GOT3 (cell line): ENCODE measurements at places on chromosomes 12 and 14.

- no peak for DNase-seq
Observed at GRCh38 chr12:54932038-54932437, 52.5 kb downstream of the TESPA1 start.

DNA sequence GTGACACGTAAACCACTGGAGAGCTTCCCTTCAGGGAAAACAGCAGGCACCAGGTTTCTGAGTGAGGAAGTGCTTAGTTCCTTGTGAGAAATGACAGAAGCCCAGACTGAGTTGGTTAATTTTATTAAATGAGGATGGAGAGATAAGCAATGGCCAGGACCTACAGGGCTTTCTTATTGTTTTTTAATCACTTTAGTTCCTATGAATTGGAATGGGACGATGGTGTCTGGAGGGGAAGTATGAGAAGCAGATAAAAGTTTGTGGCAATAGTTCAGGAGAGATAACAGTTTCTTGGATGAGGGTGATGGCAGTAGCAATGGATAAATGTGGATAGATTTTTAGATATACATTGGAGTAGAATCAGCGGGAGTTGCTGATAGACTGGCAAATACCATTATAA, 86.5 kb upstream of the PTPRR start:
- no peak for DNase-seq

DNA sequence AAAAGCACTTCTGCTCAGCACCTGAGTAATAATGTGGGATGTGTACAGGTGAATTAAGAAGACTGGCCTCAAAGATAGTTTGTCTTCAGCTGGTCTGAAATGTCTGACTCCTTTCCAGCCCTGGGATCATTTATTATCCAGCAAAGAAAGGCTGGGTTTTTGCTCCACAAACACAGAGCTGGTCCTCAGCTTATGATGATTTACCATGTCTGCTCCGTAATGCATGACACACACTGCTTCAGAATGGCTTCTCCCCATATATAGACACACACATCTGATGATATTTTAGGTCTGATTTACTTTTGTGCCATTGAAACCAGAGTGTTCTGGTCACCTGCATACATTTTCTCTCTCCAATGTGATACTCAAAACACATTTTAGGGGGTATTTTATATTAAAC, 225.0 kb downstream of the SLC25A21 start:
- DNase-seq, result no peak

- DNase-seq, result no peak
Observed at GRCh38 chr12:25830456-25830855, 128.0 kb upstream of the RASSF8 start.

DNA sequence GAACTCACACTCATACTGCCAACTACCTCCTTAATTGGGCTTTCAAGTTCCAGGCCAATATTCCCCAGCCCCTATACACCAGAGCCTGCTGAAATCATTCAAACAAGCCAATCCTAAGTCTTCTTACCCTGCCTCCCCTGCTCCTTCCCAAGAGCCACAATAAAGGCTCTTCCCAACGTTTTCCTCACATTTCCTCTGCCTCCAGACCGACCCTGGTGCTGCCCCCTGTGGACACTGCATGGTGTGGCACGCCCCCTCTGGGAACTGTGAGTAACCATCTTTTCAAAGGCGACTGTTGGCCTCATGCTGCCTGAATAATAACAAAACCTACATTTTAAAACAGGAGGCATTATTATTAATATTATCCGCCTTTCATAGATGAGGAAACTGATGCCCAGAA, 111.6 kb upstream of the NOS1 start:
- no peak for DNase-seq

DNA sequence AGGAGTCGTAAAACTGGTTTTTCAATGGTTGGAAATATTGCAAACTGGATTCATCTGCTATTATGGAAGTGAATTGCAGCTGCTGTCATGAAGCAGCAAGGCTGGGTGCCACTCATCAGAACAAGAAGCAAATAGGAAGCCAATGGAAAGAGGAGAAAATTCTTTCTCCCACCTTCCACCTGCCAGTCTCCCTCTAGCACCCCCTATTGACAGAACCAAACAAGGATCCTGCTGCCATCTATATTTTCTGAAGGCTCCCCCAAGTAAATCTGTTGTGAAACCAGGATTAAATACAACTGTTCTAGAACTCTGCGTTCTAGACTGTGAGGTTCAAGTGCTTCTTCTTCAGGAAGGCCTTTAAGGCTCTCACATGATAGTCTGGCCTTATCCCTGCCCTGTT, 286.6 kb downstream of the AACS start:
- no peak for DNase-seq

- DNase-seq, result no peak
Observed at GRCh38 chr14:83461521-83461920, 1927.9 kb upstream of the SEL1L start.

DNA sequence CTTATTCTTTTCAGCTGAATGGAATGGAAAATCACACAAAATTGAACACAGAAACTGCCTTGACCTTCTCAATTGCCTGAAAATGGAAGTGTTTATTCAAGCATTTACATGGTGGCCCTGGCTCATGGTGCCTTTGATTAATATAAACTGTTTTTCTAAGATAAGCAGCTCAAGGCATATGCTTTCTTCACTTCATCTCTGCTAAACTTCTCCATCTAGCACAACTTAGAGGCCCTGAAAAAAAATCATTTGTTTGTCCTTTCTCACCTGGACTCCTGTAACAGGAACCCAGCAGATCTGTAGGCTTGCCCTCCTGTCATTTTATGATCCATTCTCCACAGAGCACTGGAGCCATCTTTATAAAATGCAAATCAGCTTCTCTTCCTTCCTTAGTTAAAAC, 117.5 kb upstream of the KRR1 start:
- no peak for DNase-seq

- DNase-seq, result no peak
Observed at GRCh38 chr12:49476091-49476490, 62.7 kb upstream of the KCNH3 start.

- no peak for DNase-seq
Observed at GRCh38 chr12:7872566-7873319, at the start of gene SLC2A14. Gene SLC2A14 (minus strand): TSS chr12:7872915. CDS start chr12:7869880, 3,035 bp downstream.

DNA sequence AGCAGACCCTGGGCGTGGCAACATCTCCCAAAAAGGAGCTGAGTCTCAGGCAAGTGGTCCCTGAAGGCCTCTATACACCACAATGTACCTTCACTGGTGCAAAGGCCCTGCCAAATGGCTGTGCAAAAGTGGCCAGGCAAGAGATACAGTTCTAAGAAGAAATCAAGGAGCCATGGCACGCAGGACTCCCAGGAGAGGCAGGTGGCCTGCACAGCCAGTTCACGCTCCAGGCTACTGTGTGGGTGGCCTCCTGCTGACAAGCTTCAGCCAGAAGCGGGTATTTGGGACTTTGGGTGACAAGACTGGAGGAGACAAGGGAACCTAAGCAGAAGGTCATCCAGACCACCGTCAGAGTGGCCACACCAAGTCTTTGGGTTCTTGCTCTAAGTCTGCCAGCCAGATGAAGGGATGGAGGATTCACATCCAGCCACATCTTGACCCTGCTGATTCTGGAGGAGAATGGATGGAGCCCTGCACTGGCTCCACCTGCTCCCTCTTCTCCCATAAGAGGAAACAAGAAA, 20.5 kb upstream of the ZFP36L1 start:
- no peak for DNase-seq

- DNase-seq, result no peak
Observed at GRCh38 chr12:114628199-114628598, 55.8 kb downstream of the TBX3 start.

- DNase-seq, result no peak
Observed at GRCh38 chr12:94183708-94184379, 35.5 kb downstream of the PLXNC1 start.

GRCh38 chr12:32501835-32502333, 102.5 kb downstream of the FGD4 start:
- DNase-seq, result no peak

DNA sequence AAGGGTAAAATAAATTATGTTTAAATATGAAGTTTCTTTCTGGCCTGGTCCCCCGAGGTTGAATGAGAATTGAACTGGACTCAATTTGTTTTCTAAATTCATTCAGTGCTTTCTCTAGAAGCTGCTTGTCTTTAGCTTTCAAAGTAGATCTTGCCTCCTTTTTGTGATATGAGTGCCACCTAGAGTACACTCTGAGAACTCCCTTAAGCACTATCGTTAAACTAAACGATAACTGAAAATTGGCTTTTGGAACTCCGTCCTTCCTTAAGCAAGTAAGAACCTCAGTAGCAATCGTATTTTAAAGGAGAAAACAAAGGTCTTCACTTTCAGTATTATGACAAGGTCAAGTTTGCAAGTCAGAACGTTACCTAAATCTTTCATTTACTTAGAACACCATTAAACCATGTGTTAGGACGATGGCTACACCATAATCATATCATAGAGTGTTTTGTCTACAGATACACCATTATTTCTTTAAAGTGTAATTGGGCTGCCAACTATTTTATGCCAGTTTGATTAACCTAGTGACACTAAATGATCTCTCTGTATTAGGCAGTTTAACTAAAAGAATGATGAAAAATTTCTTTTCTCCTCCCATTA, 364.8 kb downstream of the SNAPC1 start:
- DNase-seq, result no peak

DNA sequence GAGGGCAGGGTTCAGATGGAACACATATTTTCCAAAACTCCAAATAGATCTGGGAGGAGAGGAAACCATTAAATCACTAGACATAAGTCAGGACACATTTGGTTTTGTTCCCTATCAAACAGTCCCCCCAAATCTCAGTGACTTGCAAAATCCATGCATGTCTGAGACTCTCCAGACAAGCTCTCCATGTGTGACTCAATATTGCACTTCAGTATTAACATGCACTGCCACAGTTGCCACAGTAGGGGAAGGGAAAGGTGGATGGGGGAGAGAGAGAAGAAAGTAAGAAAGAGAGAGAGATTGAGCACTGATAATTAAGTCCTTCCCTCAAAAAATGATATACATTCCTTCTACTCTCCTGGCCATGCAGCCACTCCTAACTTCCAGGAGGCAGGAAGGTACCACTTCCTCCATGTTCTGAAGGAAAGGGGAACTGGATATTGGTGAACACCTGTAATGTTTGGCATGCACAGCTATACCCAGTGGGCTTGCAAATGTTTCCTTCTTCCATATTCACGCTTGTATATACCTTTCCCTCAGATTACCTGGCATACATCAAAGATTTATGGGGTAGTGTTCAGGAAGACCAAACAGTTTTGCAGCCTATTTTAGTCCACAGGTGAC, 310.0 kb downstream of the ZFP36L1 start:
- no peak for DNase-seq

- DNase-seq, result no peak
Observed at GRCh38 chr12:103745962-103746361, 95.1 kb downstream of the NT5DC3 start.

GRCh38 chr12:15778126-15778525, 11.1 kb downstream of the EPS8 start:
- no peak for DNase-seq

GRCh38 chr12:55847033-55847432, 4.3 kb upstream of the MMP19 start:
- DNase-seq, result no peak

DNA sequence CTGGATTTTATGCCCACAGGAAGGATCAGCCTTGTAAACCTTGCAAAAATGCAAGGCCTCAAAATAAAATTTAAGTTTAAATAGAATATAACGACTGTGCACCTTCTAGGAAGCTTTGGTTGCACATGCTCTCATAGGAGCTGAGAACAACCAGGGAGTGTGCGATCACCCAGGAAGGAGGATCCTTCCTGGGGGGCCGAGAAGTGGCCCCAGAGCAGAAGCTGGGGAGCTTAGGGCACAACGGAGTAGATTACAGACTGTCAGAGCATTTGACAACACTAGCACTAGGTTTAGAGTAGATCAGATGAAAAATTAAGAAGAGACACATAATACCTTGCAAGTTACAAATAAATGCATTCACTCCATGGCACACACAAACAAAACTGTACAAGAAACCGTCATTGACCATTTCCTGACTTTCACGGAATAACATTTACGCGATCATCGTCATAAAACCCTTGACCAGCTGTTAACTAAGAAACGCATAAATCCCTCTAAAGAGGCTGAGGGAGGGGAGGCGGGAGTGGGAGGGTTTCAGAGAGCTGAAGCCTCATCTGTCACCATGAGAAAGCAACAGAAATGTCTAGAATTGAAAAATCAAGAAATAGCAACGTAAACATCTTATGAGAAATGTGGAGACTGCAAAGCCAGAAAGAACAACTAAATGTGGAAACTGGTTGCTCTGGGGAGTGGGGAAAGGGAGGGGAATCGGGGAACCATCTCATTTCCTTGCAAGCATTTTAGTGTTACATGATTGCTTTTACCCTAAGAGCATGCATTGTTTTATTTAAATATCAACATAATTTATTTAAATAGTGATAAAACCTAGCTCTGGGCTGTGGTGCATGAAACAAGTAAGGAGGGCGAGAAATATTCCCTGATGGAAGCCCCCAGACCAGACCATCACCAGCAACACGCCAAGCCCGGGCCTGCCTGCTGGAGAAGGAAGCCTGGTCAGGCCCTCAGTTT, 13.1 kb upstream of the CCDC85C start:
- DNase-seq, result no peak

DNA sequence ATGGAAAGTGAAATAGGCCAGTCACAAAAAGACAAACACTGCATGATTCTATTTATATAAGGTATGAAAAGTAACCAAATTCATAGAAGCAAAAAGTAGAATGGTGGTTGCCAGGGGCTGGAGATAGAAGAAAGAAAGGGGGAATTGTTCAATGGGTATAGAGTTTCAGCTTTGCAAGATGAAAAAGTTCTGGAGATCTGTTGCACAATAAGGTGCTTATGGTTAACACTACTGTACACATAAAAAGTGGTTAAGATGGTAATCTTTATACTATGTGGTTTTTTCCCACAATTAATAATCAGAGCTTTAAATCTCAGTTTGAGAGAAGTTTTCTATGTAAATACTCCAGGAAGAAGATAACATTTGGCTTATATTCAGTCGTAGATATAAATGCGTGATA, 73.4 kb downstream of the SLC38A4 start:
- no peak for DNase-seq

DNA sequence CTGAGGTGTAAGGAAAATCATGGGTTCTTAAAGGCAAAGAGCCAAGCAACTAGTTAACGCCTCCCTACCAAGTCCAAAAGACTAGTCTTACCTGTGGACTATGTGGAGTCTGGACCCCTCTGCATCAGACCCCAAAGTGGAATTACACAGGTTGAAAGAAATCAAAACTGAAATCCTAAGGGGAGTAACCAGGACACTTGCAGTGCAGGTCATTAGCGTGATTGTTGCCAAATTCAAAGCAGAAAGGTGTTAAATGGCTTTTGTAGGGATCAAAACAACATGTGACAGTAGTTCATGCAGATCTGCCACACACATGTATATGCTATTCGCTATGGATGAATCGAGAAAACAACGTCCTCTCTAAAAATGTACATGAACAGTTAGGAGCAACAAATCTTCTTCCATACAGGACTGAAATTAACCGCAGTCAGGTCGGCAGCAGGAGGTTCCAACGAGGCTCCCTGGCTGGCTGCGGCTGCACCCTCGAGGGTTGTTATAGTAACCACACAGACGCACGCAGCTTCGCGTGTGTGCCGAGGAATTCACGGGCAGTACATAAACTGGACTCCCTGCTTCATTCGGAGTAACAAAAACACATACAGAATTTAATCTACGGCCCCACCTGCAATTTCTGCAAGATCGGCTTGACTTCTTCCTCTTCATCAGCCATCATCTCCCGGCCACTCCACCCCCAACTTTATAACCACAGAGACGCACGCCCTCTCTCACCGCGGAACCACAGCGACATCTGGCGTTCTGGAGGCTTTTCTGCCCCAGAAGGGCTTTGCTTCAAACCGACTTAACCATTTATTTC, at the start of gene TTC5:
Gene TTC5 (minus strand): TSS at position 687 of the 814 bp plus-strand sequence. CDS start 14 bp downstream, at position 673.
- DNase-seq, result no peak

- no peak for DNase-seq
Observed at GRCh38 chr14:21197418-21198205, 41.7 kb upstream of the OR5AU1 start.
